Bronchial epithelial cell (primary cell): ENCODE measurements at places on chromosomes 3 and 15. TPM values are rescaled to one million over a fixed set of nuclear protein-coding genes. Genes with fewer than 3 reads are reported as not detected.
A peak's percentile ranks its signal among the peaks of the same experiment; 100 is the strongest.

DNA sequence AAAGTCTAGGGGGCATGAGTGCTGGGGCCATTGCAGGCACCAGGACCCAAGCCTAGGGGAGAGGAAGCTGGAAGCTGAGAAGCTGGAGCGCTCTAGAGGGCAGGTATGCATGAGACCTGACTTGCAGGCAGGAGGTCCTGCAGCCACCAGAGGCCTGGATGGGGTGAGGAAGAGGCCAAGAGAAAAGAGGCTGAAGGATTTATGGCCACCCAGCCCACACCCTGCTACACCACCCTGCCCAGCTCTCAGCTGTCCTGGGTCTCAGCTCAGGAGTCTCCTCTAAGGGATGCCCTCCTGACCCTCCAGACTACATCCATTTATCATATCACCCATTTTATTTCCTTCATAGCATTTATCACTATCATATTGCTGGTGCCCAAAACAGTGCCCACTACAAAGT is 36.5 kb downstream of the RPN1 start:
- DNase-seq = no peak

GRCh38 chr3:16430717-16431630 is 82.5 kb downstream of the RFTN1 start:
- no peak for DNase-seq

The CFAP100 gene
- not detected in 2 replicates for total RNA-seq

GRCh38 chr3:10557781-10558373 is 52.5 kb upstream of the ATP2B2 start:
- DNase-seq = peak; percentile 72

The NOX5 gene
- under 0.01 TPM in 1 of 2 replicates, not detected in the other for total RNA-seq

- DNase-seq = no peak
These were observed 29.5 kb downstream of the POPDC2 start for GRCh38 chr3:119630880-119631329.

- DNase-seq = no peak
These were observed 6.9 kb upstream of the PTX3 start for GRCh38 chr3:157429708-157430107.

- DNase-seq = peak; percentile 5
These were observed at the start of gene CD86 for GRCh38 chr3:122055215-122055614. Gene CD86, plus strand, starts transcription at chr3:122055362. Its CDS starts 128 bp downstream, at chr3:122055490.
